Anterior cingulate cortex (tissue), 58 donors: ENCODE measurements at places on chromosomes 2 and 18.
A peak's percentile ranks its signal among the peaks of the same experiment; 100 is the strongest.

GRCh38 chr2:205372141-205372540 is 310.2 kb upstream of the NRP2 start:
- no peak for DNase-seq

DNA sequence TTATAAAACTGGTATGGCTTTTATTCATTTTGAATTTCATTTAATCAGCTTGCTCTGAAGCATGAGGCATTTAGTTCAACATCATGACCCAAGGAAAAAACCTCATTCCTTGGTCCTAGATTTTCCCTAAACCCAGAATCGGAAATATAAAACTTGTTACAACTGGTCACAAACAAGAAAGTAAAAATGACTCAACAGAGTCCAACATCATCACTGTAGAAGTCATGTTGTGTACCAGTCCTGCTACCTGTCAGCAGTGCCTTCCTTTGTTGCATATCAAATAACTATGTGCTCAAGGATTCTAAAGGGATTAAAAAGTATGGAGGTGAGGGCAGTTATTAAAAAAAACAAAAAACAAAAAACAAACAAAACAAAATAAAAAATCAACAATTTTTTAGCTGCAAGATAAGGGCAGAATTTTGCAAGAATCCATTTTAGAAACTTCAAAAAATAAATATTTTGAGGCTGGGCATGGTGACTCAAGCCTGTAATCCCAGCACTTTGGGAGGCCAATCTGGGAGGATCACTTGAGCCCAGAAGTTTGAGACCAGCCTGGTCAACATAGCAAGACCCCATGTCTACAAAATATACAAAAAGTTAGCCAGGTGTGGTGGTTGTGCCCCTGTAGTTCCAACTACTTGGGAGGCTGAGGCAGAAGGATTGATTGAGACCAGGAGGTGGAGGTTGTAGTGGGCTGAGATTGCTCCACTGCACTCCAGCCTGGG is 18.4 kb downstream of the NCKAP1 start:
- DNase-seq: no peak

DNA sequence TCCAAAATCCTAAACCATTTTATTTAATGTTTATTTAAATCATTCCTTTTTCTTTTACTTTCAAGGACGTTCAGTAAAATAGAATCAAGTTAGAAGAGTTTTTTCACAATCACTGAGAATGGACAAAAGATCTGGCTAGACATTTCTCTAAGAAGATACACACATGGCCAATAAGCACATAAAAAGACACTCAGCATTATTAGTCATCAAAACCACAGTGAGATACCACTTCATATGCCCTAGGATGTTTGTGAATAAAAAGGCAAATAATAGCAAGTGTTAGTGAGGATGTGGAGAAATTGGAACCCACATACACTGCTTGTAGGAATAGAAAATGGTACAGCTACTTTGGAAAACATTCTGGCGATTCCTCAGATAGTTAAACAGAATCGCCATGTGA is 76.1 kb downstream of the RHBDD1 start:
- DNase-seq: no peak

- DNase-seq: no peak
Measured at GRCh38 chr2:217788669-217789002, 214.2 kb downstream of the TNS1 start.

GRCh38 chr18:23320709-23321236 is 132.3 kb upstream of the RIOK3 start:
- DNase-seq: no peak

DNA sequence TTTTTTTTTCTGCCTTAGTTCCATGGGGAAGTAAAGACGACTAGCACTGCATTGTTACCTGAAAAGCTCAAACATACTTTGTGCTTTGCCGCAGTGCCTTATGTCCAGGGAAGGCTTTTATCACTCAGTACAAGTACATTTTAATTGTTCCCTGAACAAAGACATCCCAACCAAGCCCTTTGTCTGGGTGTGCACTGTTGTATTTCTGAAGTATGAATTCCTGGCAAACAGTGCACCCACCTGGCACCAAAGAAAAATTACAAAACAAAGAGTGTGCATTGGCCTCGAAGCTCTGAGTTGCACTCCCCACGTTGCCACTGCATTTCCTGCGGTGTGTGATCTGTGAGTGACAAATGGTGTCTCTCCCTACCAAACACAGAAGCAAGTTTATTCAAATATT is 858.5 kb upstream of the PIK3C3 start:
- no peak for DNase-seq

DNA sequence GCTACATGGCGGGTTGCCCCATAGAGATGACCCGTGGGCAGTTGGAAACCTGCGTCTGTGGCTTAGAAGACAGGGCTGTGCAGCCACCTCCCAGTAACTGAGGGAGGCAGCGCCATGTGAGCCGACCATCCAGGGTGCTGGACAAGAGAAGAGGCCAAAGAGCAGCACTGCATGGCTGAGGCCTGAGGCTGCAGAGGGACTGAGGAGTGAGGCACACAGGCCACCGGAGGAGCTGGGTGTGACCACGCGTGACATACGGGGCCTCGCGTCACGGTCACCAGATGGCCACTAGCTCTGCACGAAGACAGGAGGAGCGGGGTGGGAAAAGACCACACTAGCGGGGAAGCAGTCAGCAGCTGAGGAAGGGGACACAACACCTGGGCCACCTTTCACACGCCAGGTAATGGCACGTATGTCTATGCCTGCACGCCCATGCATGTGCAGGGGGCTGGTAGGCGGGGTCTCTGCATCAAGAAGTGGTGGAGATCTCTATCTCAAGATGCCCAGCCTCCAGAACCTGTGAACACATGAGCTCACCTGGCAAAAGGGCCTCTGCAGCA is 61.4 kb downstream of the NDUFA10 start:
- no peak for DNase-seq

DNA sequence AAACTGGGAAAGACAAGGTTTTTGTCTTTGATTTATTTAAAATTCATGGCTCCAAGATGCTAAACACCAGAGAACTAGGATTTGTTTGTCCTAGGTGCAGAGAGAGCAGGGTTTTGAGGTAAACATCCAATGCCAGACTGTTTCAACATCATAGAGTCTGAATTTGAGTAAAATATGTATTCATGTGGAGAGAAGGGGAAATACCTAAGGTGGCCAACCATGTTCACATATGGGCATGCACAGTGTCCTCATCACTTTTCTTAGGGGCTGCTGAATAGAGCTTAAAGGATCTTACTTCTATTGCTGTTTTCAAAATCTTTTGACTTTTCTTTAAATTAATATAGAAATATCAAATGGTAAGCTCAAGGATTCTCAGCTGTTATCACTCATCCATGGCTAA is 287.0 kb upstream of the CCDC68 start:
- DNase-seq: no peak

DNA sequence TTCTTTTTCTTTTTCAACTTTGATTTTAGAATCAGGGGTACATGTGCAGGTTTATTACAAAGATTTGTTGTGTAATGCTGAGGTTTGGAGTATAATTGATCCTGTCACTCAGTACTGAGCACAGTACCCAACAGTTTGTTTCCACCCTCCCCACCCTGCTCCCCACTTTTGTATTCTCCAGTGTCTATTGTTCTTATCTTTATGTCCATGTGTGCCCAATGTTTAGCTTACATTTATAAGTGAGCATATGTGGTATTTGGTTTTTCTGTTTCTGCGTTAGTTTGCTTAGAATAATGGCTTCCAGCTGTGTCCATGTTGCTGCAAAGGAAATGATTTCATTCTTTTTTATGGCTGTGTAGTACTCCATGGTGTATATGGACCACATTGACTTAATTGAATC is 43.1 kb downstream of the RDH14 start:
- no peak for DNase-seq

GRCh38 chr2:1701556-1702185 is 42.6 kb downstream of the PXDN start:
- DNase-seq: no peak

GRCh38 chr2:235493775-235494715 is at the start of gene AGAP1:
TSS of gene AGAP1 (plus strand) at chr2:235494043.
- DNase-seq: peak; percentile 76

GRCh38 chr2:27888790-27889189 is 1.4 kb downstream of the RBKS start:
- DNase-seq: no peak

DNA sequence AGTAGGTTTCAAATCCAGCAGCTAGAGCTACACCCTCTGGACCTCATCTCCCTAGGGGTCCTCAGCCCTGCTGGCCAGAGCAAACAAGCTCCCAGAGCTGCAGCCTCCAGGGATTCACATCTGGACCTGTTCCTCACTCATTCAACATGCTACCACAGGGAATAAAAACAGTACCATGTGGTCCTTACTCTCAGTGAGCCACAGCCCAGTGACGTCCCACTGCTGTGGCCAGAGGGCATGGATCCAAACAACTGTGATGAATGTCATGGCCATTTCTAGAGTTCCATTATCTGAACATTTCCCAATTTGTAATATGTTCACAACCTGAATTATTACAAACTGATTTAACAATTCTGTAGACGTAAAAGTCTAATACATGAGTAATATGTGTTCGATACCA is 177.9 kb downstream of the TRABD2A start:
- DNase-seq: no peak

- no peak for DNase-seq
Measured at GRCh38 chr2:187379869-187380268, 68.2 kb downstream of the CALCRL start.

DNA sequence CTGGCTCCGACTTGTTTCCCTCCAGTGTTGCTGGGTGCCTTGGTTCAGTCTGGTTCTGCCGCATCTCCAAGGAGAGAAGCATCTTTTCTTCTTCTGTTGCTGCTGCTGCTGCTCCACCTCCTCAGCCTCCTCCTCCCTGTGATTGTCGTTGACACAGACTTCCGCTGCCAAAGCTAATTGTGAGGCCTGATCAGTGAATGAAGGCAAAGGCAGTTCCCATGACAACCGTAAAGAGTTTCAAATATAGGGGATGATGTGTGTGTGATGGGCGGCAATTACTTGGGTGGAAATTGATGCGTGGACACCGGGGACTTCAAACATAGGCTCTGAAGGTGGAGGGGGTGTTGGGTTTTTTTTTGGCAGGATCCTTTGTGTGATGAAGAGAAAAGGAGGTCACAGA is 13.7 kb downstream of the TET3 start:
- DNase-seq: peak; percentile 76

GRCh38 chr2:44996356-44996755 is 12.9 kb downstream of the SIX2 start:
- no peak for DNase-seq

- no peak for DNase-seq
Measured at GRCh38 chr2:5227062-5227699, 465.0 kb upstream of the SOX11 start.

- peak; percentile 14 for DNase-seq
Measured at GRCh38 chr2:85550486-85550885, 10.8 kb downstream of the GGCX start.

GRCh38 chr18:36672437-36673344 is 156.1 kb downstream of the TPGS2 start:
- DNase-seq: no peak

- no peak for DNase-seq
Measured at GRCh38 chr2:3034856-3035255, 342.8 kb downstream of the EIPR1 start.

- DNase-seq: no peak
Measured at GRCh38 chr2:177711483-177712265, 319.1 kb downstream of the AGPS start.

GRCh38 chr2:127609031-127609751 is 36.8 kb upstream of the GPR17 start:
- DNase-seq: no peak

- no peak for DNase-seq
Measured at GRCh38 chr2:56889738-56890137, 705.9 kb downstream of the CCDC85A start.

DNA sequence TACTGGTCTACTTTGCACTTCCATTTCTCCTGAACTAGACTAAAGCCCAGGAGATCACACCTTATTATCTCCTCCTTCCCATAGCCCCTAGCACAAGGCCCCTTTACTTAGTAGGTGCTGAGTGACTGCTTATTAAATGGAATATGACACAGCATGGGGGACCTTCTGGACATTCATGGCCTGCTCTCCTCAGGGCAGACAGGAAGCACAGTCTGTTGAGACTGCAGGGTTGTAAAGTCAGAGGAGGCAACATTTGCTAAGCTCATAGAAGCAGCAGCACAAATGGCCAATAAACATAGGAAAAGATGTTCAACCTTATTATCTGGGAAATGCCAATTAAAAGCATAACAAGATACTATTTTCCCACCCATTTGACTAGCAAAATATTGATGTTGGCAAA is 75.3 kb downstream of the DNMT3A start:
- no peak for DNase-seq

GRCh38 chr2:163264341-163264740 is 425.8 kb upstream of the KCNH7 start:
- no peak for DNase-seq

- no peak for DNase-seq
Measured at GRCh38 chr2:170824526-170825015, 7.9 kb downstream of the GAD1 start.

DNA sequence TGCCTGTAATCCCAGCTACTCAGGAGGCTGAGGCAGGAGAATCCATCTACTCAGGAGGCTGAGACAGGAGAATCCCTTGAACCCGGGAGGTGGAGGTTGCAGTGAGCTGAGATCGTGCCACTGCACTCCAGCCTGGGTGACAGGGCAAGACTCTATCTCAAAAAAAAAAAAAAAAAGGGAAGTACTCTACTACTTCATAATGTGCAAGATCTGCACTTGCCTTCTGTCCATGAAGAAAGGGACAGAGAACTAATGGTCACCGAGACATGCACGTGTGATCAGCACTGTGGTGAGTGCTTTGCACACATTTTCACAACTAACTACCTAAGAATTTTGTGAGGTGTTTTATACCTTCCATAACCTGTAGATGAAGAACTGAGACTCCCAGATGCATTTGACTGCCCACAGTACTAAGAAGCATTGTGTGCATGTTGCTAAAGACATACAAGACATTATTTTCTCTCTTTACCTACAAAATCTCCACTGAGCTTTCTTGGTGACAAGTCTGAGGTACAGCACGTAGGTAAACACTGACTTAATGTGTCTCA is 784.8 kb upstream of the ID2 start:
- DNase-seq: no peak

DNA sequence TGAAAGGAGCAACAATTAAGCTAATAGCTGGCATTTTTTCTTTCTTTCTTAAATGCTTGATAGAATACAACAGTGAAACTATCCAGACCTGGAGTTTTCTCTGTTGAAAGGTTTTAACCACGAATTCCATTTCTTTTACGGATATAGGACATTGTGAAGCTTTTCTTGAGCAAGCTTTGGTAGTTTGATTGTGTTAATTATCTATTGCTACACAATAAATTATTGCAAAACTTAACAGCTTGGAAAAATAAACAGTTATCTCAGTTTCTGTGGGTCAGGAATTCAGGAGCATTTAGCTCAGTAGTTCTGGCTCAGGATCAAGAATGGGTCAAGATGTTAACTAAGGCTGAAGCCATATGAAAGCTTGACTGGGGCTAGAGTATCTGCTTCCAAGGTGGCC is 11.7 kb downstream of the PHOSPHO2 start:
- no peak for DNase-seq
